Epithelial cell of prostate (primary cell): ENCODE measurements at places on chromosomes 13 and 19.

DNA sequence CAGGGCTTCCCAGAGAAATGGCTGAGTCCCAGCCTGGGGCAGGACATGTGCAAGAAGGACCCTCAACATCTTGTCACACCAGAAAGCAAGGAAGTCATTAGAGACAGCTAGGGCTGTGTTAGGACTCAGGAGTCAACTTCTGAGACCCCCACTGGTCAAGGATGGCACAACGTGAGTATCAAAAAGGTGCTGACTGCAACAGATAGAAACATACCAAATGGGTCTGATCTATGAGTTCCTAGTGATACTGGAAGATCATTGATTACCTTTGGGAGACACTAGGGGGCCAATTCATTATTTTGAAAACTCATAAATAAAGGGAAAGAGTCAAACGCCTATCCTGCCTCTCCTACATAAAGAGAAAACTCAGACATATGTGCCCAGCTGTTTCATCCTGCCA lies 73.5 kb upstream of the GJB6 start:
- no peak for DNase-seq

DNA sequence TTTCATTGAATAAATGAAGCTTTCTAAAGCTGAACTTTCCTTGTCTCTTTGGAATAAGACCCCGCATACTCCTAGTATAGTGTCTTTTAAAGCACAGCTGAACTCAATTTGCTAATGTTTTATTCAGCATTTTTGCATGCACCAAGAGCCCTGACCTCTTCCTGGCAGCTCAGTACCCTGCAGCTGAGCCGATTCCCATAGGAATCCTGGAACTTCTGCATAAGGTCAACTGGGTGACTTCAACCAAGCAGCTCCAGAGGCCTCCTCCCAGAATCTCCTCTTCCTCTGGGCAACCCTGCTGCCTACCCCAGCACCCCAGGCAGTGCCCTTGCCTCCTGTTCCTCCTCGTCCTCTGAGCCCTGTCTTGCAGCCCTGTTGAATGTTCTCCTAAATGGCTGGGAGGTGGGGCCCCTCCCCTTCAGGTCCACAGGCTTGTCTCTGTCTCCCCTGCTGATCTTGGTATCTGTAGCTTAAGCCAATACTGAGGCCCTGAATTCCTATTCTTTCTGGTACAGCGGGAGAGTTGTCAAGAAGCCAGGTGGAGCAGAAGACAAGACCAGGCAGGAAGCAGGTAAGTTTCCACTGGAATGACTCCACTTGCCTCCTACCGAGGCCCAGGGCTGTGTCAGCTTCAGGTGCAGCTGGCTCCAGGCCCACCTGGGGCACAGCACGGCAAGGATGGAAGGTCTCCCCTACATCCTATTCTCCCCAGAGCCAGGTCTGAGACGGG lies 23.6 kb upstream of the CCDC124 start:
- no peak for DNase-seq

GRCh38 chr13:51534041-51534817 lies 50.0 kb upstream of the WDFY2 start:
- DNase-seq = no peak

DNA sequence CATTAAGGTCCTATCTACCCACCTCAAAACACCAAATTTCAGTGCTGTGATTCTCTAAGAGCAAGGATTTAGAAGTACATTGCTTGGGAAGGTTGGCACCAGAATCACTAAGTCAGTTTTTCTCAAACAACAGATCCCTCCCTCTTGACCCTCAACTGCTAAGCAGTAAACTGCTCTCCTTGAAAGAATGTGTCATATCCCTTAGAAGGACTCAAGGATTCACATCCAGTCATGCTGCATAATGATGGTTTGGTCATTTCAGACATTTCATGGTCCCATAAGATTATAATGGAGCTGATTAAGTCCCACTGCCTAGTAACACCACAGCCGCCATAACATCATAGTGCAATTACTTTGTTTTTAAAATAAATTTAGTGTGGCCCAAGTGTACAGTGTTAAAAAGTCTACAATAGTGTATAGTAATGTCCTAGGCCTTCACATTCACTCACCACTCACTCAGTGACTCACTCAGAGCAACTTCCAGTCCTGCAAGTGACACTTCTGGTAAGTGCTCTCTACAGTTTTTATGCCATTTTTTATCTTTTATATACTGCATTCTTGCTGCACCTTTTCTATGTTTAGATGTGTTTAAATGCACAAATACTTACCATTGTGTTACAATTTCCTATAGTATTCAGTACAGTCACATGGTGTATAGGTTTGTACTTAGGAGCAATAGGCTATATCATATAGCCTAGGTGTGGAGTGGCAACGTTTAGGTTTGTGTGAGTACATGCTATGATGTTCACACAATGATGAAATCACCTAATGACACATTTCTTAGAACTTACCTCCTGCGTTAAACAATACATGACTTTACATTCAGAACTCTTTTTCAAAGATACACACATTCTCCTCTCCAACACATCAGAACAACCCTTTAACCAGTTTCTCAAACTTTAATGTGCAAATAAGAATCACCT lies 15.7 kb upstream of the CCDC169 start:
- no peak for DNase-seq

DNA sequence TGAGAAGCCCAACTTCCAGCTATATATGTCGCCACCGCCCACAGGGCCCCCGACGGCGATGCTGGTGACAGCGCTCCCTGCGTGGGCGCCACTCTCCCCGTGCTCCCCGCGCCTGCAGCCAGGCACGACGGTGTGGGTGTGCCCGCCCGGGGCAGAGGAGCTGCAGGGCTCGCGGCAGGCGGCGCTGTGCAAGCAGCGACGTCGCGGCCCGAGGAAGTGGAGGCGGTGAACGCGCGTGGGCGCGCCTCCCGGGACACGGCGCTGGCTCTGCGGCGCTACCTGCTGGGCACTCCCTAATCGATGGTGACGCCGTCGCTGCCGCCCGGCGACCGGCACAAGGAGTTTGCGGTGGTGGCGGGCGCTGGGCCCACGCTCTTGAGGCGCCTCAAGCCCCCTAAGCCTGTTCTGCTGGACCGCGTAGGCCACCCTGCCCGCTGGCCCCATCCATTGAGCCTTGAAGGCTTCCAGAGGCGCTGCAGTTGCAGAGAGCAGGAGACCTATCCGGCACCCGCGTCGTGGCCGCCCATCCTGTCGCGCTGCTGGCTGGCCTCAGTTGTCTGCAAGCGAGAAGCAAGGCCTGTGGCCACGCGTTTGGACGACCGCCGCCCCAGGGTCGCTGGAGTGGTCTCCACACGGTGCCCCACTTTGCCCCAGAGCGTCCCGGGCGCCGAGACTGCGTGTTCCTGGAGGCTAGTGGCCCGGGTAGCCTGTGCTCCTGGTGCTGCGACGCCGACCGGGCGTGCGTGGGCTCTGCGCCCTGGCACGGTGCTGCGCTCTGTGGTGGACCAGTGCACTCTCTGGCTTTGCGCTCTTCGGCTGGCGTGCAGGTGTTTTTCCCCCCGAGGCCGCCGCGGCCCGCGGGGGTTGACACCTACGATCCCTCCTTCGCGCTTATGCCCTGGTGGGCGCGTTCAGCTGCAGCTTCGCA lies 23.1 kb downstream of the LRFN3 start:
- DNase-seq = no peak

DNA sequence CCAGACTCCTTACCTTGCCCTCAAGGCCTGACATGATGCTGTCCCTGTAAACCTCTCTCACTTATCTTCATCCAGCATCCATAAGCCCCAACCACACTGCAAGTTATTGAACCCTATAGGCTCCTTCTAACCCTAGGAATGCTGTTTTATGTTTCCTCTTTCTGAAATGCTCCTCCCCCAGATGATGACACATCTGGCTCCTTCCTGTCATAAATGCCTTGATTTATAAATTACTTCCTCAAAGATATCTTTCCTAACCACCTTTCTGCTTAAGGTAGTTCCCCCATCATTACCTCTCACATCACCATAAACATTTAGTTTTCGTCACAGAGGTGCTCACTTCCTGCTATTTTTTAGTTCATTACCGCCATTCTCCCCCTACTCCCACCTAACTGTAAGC lies 12.3 kb downstream of the RUBCNL start:
- DNase-seq = no peak

DNA sequence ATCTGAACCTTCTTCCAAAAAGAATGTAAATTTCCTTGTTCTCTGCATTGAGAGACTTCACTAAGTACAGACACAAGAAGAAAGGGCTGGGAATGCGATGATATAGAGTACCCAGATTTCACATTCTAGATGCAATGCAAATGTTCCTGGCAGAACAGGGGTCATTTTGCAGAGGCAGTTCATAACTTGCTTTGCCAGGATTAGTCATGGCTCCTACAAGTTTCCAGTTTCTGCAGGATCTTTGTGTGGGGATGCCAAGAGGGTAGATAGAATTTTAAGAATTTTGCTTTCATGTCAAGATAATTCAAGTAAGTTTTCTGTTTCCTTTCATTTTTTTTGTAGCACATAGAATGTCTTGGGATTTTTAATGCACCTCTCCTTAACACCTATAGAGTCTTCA lies 181.2 kb downstream of the FGF9 start:
- no peak for DNase-seq

- no peak for DNase-seq
Measured at GRCh38 chr13:33092073-33092987, 76.1 kb downstream of the KL start.
